ENCODE measurements at places on chromosomes 6 and 20.

DNA sequence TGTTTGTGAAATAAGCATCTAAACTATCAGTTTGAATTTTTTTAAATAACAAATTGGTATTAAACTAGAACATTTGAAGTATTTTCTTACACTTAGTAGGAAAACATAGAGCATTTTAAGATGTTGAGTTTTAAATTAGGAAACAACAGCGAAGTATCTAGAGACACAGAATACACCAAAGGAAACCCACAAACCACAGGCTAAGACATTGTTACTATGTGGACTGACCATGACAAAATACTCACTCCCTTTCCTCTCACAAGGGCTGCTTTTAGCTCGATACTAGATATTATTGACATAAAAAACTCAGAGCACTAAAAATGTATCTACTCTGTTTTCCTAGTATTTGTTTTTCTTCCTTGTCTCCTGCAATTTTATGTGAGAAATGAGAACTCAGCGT lies 266.0 kb upstream of the CITED2 start:
- no peak for DNase-seq

DNA sequence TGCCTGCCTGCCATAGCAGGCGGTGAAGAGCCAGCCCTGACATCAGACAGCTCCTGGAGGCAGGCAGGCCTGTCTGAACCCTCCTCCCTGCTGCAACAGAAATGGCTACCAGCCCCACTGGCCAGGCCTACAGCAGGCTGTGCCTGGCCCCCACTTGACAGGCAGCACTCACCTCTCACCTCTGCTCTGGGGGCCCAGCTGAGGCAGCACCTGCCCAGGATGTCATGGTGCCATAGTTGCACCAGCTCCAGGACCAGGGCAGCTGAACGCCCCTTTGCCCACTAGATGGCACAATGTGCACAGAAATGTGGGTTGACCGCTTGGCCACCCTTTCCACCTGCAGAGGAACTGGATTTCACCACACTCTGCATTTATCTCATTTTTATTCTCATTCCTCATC lies 30.6 kb downstream of the MRPL14 start:
- peak; percentile 76 for DNase-seq

GRCh38 chr6:87699576-87699975 lies 2.5 kb downstream of the AKIRIN2 start:
- DNase-seq, result no peak

- no peak for DNase-seq
Observed at GRCh38 chr6:132750455-132751248, 7.1 kb downstream of the VNN2 start.

- no peak for DNase-seq
Observed at GRCh38 chr20:4613184-4613583, 108.5 kb upstream of the PRND start.

DNA sequence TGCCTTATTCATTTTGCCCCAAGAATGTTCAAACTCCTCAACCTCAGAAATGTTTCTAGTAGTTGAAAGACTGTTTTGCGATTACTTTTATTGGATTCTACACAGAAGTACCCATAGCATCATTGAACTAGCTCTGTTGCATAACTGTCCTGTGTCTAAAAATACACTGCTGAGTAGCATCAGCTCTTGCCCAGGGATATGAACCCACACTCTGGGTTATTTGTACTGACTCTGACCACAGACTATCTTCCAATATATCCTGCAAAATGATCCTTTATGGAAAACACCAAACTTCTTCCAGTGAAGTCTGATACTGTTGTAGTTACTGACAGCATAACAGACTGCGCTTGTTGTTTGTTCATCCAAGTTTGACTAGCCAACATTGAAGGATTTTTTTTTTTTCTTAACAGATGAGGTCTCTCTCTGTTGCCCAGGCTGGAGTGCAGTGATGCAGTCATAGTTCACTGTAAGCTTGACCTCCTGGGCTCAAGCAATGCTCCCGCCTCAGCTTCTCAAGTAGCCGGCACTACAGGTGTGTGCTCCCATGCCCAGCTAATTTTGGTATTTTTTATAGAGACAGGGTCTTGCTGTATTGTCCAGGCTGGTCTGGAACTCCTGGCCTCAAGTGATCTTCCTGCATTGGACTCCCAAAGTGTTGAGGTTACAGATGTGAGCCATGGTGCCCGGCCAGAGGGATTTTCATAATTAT lies 49.9 kb downstream of the TULP4 start:
- DNase-seq, result no peak

GRCh38 chr20:51720384-51720783 lies 47.8 kb downstream of the ATP9A start:
- no peak for DNase-seq

GRCh38 chr6:79391480-79391879 lies 145.8 kb downstream of the LCA5 start:
- no peak for DNase-seq

- DNase-seq, result no peak
Observed at GRCh38 chr6:93412452-93412851, 6.9 kb downstream of the EPHA7 start.

DNA sequence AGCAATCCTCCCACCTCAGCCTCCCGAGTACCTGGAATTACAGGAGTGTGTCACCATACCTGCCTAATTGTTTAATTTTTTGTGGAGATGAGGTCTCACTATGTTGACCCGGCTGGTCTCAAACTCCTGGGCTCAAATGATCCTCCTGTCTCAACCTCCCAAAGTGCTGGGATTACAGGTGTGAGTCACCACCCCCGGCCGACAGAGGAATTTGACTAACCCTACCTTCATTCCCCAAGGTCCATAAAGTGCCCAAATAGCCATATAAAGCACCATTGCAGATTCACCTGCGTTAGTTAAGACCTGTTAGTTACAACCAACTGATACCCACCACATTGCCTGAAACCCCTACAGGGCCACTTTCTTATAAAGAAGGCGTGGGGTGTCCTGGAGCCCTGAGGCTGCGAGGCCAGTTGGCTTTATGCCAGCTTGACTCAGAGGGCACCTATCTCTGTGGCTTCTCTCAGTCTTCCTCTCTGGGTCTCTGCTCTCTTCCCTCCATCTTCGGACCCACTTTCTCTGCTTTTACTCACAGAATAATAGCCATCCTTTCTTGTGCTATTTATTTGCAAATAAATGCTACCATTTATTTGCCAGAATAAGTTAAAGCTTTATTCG lies 65.6 kb downstream of the SLC2A10 start:
- DNase-seq, result no peak

- no peak for DNase-seq
Observed at GRCh38 chr20:25205277-25206062, 10.0 kb downstream of the ENTPD6 start.

DNA sequence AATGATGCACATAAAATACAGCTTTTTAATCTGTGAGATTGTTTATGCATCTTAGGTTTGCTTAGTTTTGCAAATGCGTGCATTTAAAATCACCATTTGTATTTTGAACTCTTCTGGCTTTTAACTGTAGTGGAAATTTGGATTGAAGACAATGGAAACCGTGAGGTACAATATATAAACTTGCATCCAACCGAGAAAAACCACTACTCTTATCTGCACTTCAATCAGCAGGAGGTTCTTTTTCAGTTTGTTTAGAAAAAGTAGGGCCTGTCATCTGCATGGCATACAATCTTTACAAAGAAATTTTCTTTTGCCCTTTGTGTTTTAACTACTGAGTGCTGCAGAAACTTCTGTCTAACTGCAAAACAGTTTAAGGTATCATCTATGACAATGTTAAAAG lies 132.8 kb downstream of the LAMA2 start:
- no peak for DNase-seq

- DNase-seq, result no peak
Observed at GRCh38 chr6:134701301-134701700, 248.6 kb downstream of the ALDH8A1 start.

DNA sequence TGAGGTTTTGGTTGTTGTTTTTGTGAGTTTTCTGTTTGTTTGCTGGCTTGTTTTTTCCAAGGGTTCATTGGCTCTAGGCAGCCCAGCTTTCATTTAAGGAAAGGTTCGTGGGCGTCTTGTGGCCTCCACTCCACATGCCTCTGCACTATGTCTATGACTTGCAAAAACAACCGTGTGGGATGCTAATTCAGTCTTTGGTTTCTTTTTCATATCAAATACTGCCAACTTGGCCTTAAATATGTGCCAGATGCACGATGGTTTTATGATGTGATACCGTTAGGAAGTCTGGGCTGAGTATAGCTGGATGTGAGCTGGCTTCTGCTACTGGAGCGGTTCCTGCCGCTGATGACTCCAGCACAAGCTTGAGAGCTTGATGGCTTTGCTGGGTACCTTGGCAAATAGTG lies 96.3 kb downstream of the BMP2 start:
- no peak for DNase-seq

GRCh38 chr6:147675281-147675680 lies 166.8 kb downstream of the SAMD5 start:
- no peak for DNase-seq

DNA sequence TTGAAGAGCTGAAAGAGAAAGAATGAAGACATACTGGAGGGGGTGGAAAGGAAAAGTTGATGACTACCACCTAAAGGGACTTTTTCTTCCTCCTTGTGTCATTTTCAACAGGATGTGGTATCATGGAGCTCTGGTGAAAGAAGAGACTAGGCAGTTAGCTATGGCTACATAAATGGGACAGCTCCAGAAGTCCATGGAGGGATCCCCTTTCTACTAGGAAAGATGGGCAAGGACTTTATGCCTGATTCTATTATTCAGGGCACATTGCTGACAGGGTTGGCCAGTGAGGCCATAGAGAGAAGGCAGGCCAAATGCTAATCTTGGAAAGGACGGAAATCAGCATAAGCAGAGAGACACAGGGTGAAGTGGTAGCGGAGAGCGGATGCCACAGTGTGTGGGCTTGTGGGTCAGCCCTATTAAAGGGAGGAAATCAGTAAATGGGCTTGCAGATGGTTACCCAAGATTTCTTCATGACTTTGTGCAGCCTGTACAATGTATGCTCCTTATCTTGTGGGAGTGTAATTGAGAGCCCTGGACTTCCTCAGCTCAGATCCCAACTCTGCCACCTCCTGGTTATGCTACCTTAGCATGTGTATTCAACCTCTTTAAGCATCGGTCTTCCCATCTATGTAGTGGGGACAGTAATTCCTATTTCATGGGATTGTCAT lies 77.4 kb upstream of the TMEM170B start:
- no peak for DNase-seq

DNA sequence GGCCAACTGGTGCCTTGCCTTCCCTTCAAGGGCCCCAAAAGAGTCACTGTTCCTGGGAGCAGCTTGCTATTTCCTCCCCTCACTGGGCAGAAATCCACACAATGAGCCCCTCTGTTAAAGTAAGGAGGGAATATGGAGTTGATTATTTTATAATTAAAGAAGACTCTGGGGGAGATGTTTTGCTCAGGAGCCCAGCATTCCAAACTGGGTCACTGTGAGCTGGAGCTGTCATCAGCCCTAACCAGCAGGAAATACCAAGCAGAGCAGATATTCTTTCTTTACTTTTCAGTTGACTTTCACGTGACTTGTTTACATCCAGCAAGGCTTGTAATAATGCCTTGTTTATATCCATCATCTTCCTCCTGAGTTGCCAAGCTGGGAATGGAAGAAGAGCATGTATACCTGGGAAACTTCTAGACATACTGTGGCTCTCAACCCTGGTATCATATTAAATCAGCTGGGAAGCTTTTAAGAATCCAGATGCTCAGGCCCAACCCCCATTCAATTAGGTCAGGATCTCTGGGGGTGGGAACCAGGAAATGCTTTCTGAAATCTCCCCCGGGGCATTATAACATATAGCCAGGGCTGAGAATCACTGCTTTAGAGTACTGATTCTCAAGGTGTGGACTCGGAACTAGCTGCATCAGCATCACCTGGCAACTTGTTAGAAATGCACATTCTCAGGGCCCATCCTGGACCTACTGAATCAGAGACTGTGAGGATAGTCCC lies 175.6 kb upstream of the MYLIP start:
- no peak for DNase-seq

DNA sequence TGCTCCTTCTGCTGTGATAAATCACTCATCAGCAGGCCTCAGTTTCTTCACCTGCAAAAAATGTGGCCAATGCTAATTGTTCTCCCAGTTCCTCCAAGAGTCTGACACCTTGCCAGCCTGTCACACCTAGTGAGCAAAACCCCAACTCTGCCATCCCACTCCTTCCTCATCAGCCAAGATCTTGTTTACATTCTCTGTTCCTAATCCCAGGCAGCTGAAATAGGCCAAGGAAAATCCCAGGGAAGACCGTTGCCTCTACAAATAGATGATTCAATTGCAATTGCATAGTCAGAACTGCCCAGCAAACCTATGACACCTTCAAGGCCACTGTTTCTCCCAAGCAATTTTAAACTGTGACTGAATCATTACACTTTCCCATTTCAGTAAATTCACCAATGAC lies 78.7 kb downstream of the GMDS start:
- no peak for DNase-seq

GRCh38 chr20:37375227-37375626 lies 29.3 kb downstream of the SRC start:
- no peak for DNase-seq

DNA sequence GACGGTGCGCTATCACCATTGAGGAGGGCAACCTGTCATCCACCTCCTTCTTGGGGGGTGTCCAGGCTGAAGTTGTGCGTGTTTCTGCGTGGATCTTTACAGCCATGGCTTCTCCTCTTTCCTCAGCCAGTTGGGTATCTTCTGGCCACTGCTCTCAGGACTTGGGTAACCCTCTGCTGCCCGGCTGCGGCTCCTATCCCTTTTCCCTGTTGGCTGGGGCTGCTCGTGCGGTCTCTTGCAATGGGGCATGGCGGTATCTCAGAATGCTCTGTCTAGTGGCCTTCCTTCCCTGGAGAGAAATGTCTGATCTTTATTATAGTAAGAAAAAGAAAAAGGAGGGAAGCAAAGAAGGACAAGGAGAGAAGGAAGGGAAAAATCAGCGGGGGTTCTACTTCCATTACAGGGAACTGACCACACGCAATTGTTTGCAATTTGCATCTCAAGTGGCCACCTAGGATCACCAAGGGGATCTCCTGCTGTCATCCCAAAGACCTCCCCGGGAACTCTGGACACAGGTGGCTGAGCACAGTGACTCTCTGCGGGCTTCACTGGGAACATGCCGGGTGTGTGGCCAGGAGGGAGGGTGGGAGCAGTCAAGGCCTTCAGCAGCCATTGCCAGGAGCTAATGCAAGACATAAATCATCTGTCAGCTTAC lies 60.8 kb downstream of the NPEPL1 start:
- no peak for DNase-seq

DNA sequence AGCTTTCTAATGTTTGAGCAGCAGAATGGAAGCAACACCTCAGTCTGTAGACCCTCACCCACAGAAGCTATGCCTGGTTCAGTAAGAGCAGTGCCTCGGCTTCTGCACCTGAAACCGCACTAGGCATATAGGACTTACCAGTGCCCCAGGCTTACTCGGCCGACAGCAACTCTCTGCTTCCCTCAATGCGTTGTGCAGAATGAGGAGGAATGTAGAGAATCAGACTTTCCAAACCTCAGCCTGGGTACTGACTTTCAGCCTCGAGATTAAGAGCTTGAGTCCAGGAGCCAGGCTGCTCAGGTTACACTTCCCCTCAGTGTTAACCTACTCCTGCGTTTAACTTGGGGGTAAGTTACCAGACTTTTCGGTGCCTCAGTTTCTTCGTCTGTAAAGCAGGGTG lies 8.6 kb downstream of the EYA2 start:
- no peak for DNase-seq

GRCh38 chr6:101263596-101263995 lies 129.9 kb upstream of the GRIK2 start:
- no peak for DNase-seq
